ENCODE measurements at places on chromosomes 2 and 18. TPM values are rescaled to one million over a fixed set of nuclear protein-coding genes. Genes with fewer than 3 reads are reported as not detected.

Gene FOXD4L1
- total RNA-seq = 0.09 TPM

Gene NAGK
- 57.7 TPM for total RNA-seq

Gene MC4R
- not detected for total RNA-seq

DNA sequence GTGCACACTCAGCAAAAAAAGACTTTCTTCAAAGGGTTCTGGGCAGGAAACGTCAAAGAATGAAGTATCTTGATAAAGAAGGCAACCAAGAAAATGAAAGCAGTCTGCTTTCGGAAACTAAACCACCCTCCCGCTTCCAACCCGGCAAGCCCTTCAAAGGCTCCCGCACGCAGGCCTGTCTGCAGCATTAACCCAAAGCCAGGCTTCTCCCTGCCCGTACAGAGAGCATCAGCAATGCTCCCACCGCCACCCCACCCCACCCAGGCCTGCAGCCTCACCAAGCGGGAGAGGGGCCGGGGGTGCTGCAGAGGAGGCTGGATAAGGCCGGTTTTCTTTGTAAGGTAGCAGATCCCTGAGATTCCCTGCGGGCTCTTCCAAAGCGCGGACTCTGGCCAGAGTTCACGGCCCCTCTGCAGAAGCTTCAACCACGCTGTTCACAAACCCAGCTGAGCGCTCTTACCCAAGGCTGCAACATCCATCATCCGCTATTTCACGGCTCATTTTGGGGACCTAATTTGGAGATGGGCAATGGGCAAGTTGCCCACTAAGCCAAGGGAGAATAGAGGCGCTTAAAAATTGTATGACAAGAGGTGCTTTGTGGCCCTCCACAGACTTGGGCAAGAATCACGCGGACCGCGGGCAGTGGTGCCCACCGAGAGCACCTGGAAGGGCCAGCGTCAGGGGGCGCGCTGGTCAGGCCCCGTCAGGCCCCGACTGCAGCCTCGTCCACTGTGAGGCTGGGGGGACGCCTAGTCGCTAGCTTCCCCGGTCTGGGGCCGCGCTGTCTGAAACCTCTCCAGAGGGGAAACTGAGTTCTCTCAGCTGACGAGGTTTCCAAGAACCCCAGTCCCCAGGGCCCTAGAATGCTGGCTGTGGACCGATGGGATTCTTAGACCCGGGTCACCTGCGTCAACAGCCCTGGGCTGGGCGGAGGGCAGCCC is 225.4 kb upstream of the ID2 start:
- DNase-seq = no peak

All from WTC11 (cell line).